ENCODE measurements at places on chromosomes 1 and 21.

GRCh38 chr1:14733048-14733778 is 134.7 kb downstream of the KAZN start:
- DNase-seq: no peak

- no peak for DNase-seq
Observed at GRCh38 chr1:178417858-178418257, 78.9 kb downstream of the CLEC20A start.

DNA sequence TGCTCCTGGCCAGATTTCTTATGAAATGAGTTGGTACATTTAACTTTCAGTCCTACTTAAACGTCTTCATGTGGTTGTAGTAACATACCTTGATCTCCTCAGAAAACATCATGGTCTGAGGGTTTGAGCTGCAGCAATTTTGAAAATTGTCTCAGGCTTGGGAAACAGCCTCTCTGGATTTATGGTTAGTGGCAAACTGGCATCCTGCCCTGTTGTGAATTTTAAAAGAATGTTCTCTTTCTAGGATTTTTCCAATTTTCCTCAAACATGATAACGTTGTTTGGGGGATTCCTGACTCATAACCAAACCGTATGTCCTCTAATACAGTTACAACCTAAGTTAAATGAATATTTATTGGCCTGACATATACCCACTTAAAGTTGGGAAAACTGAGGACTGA is 624.4 kb downstream of the LMO4 start:
- no peak for DNase-seq

DNA sequence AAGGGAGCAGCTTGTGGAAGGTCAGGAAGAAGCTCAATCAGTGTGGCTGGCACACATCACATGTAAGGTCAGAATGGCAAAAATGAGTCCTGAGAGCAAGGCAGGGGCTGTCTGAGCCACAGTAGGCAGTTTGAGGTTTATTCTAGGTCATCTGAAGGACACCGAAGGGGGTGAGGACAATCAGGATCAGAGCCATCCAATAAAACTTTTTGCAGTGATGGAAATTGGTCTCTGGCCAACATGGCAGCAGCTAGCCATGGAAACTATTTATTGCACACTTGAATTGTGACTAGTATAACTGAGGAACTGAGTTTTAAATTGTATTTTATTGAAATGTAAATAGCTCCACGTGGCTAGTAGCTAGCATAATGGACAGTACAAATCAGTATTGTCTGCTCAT is 97.0 kb upstream of the CACNA1E start:
- DNase-seq: no peak

- no peak for DNase-seq
Observed at GRCh38 chr1:62875676-62876075, 91.7 kb downstream of the ATG4C start.

- DNase-seq: no peak
Observed at GRCh38 chr1:51305371-51305823, 25.0 kb downstream of the TTC39A start.

GRCh38 chr1:16116002-16116401 is 39.9 kb downstream of the EPHA2 start:
- DNase-seq: no peak

- DNase-seq: no peak
Observed at GRCh38 chr1:95017775-95018174, 55.0 kb downstream of the ALG14 start.

- no peak for DNase-seq
Observed at GRCh38 chr1:6003568-6004411, 11.6 kb upstream of the NPHP4 start.

DNA sequence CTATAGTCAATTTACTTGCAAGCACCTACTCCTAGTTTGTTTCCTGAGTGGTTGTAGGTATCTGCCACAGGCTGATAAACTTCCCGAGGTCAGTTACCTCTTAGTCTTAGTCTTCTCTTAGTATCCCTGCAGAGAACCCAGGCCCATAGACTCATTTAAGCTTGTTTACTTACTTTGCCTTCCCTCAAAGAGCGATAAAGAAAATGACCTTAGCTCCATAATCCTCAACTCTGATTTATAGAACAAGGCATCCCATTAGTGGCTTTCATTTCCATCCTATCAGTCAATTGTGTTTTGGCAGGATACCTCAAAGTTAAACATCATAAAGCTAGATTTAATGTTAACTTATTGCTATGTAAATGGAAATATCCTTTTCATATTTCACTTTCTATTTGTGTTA is 119.7 kb downstream of the UCHL5 start:
- no peak for DNase-seq

DNA sequence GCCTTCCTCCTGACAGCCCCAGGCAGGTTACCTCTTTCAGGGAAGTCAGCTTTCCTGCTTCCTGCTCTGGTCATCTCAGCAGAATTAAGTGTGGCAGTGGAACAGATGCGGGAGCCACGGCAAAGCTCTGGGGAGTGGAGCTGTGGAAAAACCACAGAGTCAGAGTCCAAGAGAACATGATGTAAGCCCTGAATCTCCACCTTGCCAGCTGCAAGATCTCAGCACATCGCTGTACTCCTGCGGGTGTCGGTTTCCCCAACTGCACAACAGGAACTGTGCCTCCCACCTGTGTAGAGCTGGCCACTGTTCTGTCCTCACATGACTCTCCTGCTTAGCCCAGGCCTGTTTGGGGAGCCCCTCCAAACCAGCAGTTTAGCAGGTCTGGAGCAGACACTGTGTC is 123.7 kb downstream of the MATN1 start:
- no peak for DNase-seq

DNA sequence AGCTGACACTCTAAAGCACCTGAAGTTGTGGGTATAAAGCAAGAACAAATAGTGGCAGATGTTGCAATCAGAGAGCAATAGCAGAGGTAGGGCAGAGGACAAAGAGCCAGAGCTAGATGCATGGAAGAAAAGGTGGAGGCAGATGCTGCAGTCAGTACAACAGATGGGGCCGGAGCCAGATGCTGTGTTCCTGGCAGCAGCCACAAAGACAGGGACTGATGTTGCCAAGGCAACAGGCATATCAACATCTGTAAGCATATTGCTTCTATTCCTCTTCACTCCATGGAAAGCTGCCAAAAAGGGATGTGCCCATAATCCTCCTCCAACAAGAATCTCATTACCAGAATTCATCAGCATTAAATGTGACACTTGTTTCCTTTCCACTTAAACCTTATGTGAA is 108.0 kb downstream of the TNNI3K start:
- DNase-seq: no peak

DNA sequence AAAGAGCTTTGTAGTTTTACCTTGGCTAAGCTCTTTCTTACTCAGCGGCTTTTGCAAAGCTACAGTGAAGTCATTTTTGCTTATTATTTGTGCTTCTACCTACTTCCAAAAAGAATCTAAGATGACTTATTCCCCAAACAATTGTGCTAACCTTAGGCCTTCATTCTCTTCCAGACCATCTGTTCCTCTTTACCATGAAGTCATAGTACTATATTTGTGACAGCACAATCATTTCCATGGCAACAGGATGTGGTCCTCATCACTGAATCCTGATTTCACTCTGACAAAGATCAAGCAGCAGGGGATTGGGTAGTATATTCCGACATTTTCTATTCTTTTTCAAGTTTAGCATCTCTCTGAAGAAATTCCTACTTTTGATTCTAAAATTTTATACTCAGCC is 24.8 kb upstream of the NMNAT2 start:
- no peak for DNase-seq

GRCh38 chr1:171984850-171985485 is 143.7 kb downstream of the DNM3 start:
- DNase-seq: no peak

DNA sequence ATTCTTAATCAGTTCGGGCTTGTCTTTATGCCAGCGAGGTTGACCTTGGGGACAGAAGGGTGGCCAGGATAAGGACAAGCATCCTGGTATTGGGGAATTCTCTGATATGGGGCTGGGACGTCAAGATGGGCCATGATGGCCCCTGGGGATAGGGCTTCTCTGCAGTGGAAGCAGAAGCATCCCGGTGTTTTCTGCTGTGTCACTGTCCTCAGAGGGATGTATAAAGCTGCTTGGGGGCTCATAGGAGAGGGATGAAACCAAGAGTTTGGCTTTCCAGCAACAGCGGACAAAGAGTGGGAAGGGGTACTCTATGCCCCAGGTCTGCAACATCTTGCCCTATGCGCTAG is 1.4 kb upstream of the ATP1B1 start:
- DNase-seq: no peak

- DNase-seq: no peak
Observed at GRCh38 chr1:58067082-58067481, 479.4 kb downstream of the OMA1 start.

- no peak for DNase-seq
Observed at GRCh38 chr1:185627171-185627570, 107.0 kb upstream of the HMCN1 start.

DNA sequence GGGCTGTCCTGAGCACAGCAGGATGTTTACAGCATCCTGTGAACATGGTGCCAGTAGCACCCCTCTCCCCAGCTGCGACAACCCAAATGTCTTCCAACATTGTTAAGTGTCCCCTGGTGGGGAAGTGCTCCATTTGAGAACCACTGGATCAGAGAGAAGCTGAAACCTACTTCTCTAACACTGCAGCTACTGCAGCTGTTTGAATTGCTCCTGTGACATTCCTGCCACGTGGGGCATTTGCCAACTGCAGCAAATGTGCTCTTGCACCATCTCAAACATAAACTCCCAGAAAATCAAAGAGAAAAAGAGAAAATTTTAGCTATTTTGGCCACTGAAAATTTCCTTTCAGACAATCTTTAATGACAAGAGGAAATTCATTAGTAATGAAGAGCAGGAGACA is 11.0 kb downstream of the SLC2A5 start:
- DNase-seq: no peak

GRCh38 chr1:3504822-3505153 is 50.3 kb downstream of the ARHGEF16 start:
- no peak for DNase-seq

GRCh38 chr1:67382292-67382691 is 47.9 kb downstream of the SERBP1 start:
- DNase-seq: no peak

- DNase-seq: no peak
Observed at GRCh38 chr1:14328685-14329084, 269.8 kb upstream of the KAZN start.

DNA sequence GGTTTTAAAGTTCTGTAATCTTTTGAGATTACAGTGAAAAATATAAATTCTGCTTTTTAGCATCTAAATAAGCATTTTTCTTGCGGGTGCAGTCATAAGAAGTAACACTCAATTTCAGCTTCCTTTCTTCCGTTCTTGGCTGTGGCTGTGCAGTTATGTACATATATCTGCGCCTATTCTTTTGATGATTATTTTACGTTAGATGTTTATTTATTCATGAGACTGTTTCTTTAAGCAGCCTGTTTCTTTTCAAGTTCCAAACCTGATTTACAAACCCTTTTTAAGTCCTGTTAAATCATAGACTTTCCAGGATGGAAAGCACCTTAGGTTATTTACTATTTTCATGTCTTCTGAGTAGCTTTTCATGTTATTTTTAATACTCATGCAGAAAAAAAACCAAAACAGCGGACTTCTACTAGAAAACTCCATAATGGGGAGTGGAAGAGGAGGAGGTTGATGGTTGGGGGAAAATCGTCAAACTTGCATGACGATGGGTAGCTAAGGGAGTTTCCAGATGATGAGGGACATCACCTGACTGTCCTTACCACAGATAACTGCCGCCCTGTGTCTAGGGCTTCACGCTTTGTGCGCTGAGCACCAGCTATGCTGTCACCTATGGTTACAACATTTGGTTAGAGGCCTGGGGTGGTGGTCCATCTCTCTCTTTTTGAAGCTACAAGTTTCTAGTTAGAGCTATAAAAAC is 2.6 kb downstream of the PRDM2 start:
- peak; percentile 92 for DNase-seq

DNA sequence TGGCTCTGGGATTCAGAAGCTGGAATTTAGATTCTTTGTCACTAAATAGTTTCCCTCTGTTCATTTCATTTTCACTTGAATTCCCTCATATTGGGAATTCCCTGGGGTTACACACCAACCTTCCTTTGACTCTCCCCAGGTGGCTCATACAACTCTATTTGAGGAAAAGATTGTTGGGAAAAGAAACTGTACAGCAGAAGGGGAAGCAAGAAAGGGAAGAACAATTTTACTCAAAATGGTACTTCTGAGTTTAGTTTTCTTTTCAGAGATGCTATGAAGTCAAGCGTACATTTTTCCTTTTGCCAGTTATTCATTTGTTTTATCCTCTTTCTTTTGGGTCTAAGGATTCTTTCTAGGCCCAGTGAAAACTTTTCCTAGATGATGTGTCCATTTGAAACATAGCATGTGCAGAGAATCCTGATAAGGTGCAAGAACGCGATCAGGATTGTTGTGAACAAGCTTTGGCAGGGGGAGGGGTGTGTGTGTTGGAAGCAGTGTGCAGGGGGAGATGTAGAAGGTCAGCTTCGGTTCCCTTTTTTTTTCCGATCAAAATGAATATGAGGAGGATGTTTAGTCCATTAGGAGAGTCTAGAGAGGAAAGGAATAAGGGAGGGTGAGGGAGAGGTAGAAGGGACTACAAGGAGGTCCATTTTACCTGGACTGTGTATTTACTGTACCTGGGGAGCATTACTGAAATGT is 26.8 kb upstream of the CD1D start:
- no peak for DNase-seq

DNA sequence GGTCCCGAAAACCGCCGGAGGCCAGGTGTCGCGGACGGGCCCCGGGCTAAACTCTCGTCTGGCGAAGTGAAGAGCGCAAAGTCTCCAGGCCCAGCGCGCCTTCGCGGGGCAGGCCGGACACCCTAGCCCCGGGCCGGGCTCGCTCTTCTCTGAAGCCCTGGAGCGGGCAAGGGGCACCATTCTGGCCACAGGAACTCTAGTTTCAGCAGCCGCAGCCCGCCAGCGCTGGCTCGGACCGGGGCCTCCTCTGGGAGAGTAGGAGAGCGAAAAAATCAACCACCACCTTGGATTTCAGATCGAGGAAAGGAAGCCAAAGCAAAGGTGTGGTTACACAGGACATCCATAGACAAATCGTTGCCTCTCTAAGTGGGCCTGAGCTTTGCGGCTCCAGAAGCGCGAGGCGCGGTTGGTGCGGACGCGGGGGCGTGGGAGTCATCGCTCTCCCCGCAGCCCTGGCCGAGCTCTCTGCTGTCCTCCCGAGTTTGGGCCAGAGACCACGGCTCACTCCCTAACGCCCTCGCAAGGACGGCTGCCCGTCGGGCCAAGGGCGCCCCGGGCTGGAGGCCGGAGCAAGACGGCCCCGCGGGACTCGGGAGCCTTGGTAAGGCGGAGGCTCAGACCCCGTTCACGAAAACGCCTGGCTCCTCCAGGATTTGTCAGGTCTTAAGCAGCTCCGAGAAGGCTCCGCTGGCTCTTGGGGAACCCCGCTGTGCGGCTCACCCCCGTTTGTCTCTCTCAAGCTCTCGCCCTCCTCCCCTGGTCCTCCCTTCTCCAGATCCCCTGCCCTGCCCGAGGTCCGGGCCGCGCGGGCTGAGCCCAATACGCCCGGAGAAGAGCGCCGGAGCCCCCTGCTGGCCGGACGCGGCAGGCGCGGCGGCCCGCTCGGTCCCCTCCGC is 132.9 kb upstream of the DPYD start:
- DNase-seq: peak; percentile 52
